Stimulated activated CD8-positive, alpha-beta memory T cell treated with anti-CD3 and anti-CD28 coated beads, Interleukin-7, amount 100 ng/mL, for 4 hours (primary cell): ENCODE measurements at places on chromosomes 7 and 10.

GRCh38 chr10:131115321-131115720 lies 196.2 kb downstream of the TCERG1L start:
- DNase-seq, result no peak

- peak; percentile 27 for DNase-seq
These were observed 73.6 kb downstream of the AHCYL2 start for GRCh38 chr7:129298268-129298893.

- no peak for DNase-seq
These were observed 54.4 kb downstream of the MYPN start for GRCh38 chr10:68163735-68164134.

- DNase-seq, result no peak
These were observed 21.7 kb downstream of the ZNF365 start for GRCh38 chr10:62395892-62396291.

GRCh38 chr10:16673443-16673842 lies 143.8 kb downstream of the RSU1 start:
- DNase-seq, result no peak

GRCh38 chr7:35828817-35829216 lies 28.0 kb downstream of the SEPTIN7 start:
- no peak for DNase-seq

- DNase-seq, result no peak
These were observed 154.7 kb downstream of the ANK3 start for GRCh38 chr10:60235001-60235400.

- DNase-seq, result no peak
These were observed 15.6 kb downstream of the NACAD start for GRCh38 chr7:45073031-45073785.
